ENCODE measurements at places on chromosomes 4 and X.

DNA sequence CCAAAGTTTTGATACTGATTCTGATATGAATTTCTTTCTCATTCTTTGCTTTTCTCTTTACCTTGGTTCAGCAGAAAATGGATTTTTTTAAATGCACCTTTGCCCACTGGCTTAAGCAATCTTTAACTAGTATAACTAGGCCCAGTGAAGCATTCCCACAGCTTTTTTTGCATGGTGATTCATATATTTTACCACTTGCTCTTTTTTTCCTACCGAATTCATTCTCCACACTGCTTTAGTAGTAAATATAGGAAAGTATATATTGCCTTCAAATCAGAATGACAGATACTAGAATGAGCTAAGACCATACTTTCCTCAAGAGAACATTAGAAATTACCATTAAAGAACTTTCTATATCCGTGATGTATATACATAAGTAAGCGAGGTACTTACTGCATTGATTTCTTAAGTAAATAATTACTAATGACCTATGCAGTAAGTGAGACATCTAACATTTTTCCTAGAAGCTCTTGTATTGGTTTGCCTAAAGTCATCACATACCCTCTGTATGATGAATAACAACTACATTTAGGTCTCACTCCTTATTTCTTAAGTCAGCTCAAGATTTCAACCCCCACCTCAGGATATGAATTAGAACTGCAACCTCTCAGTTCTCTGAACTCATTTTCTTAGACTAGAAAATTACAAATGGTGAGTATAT lies 44.2 kb downstream of the SLC4A4 start:
- no peak for DNase-seq

DNA sequence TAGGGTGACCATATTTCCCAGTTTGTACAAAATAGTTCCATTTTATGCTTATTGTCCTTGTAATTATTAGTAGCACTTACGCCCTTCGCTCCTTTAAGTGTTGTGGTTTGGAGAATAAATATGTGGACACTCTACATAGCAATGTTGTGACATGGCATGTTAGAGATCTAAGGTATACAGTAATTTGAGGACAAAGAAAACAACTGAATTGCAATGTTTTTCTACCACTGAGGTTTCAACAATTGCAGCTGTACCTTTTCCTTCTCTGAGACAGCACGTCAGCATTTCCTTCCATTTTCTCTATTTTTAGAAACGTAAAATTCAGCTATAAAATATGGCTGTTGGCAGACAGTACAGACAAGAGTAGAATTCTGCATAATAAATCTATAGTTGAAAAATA lies 323.1 kb downstream of the MAPK10 start:
- no peak for DNase-seq

DNA sequence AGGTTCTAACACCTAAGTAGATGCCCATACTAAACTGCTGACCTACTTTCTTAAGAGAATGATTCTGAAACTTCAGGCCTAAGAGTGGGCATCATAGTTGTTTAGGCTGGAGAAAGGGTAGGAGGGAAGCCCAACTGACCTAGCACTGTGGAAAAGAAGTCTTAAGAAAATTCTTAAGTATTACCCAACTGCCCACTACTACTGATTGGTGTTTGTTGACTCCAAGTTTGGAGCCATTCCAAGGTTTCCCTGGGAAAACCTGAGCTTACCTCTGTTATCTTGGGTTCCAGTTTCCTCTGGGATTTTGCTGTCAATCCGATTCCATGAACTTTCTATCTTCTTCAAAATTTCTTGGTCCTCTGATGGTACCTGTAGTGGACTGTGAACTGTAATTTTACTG lies 23.9 kb downstream of the ANKRD17 start:
- DNase-seq: no peak

DNA sequence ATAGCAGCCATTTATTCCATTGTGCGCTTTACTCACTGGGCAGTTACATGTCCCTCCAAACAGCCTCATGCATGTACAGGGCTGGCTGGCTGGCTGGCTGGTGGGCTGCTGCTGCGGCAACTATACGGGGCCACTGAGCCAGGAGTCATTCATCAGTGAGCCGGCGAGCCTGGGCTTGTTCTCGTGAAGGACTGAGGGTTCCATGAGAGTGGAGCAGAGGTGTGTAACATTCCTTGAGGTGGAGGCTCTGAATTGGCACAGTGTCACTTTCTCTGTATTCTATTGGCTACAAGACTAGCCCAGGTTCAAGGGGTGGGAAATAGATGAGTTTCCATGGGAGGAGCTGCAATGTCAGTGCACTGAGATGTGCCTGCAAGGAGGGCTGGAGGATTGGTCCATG lies 89.1 kb downstream of the ARHGAP10 start:
- DNase-seq: no peak

DNA sequence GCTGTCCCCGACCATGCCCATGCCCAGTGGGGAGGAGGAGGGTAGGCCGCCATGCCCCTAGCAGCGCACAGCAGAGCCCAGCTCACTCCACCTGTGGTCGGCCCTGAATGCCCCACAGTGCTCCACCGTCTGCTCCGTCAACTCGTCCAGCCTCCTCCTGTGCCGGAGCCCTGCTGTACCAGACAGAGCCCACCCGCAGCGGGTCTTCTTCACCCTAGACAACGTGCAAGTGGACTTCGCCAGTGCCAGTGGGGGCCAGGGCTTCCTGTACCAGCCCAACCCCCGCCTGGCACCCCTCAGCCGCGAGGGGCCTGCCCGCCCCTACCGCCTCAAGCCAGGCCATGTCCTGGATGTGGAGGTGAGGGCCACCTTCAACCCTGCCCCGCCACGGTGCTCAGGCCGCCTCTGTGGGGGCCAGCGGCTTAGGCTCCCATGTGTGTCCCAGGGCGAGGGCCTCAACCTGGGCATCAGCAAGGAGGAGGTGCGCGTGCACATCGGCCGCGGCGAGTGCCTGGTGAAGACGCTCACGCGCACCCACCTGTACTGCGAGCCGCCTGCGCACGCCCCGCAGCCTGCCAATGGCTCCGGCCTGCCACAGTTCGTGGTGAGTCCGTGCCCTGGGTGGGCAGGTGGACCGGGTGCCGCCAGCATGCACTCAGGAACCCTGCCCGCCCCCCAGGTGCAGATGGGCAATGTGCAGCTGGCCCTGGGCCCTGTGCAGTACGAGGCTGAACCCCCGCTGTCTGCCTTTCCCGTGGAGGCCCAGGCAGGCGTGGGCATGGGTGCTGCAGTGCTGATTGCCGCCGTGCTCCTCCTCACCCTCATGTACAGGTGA lies 6.9 kb upstream of the SRPK3 start:
- no peak for DNase-seq

DNA sequence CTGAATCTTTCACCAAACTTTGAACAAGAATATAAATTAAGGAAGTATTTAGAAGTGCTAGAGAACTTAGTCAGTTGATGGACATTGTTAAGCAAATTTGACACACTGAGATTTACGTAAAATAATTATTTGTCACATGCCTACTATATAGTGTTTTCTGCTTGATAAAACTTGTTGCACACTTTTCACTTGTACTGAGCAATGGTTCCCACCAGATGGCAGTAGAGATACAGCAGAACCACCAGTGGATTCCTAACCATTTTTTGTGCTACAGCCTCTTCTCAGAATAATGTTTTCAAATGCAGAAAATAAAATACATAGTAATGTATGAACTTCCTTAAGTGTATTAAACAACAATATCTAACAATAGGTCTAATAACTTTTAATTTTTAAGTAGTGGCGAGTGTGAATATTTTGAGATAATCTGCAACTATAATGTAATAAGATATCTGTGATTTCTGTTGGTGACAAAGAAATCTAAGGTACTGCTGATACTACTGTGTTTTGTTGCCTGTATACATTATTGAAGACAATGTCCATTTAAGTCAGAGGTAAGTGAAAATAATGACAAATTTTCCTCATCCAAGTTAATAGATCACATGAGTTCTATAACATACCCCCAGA lies 81.2 kb downstream of the APOOL start:
- DNase-seq: no peak

GRCh38 chr4:89312066-89312465 lies 4.5 kb upstream of the GPRIN3 start:
- no peak for DNase-seq

GRCh38 chrX:118720058-118720707 lies 7.2 kb upstream of the IL13RA1 start:
- DNase-seq: no peak

- no peak for DNase-seq
Observed at GRCh38 chr4:4921077-4921476, 61.6 kb downstream of the MSX1 start.

DNA sequence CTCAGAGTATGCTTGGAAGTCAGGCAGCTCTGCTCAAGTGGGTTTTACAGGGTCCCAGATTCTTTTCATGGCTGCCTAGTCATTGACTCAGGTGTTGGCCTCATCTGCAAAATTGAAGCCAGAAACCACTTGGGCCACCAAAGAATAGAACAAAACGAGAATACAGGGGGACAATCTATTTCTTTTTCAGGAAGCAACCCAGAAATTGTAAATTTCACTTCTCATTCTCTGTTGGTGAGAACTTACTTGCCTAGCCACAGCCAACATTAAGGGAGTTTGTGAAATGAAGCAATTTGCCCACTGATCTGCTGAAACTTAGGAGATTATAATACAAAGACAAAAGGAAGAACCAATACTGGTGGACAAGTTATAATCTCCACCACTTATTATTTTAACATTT lies 8.6 kb upstream of the TKTL2 start:
- no peak for DNase-seq

DNA sequence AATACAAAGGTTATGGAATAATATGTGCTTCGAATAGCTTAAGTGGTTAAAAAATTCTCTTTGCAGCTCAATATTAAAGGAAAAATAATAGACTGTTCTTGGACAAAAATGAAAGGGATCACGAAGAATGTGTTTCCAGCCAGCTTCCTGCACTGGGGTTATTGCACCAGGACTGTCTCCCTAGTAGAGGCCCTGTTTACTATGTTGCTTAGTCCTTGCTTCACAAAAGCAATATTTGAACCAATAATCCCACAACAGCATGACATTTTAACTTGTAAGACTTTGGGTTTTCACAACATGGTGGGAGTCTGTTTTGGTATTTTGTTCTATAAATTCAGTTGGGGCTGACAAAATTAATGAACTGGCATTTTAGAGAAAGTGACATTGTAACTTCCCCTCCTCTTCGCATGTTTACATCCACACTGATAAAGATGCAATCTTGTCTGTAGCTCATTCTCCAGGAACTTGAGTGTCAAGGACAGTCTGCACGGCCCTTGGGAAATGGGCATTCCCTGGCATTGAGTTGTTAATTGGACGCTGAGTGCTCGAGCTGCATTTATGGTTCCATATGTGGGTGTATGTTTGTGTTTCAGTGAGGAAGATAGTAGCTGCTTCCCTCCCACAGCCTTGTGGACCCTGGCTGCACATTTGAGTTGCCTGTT lies 39.0 kb downstream of the SHROOM2 start:
- no peak for DNase-seq

- DNase-seq: no peak
Observed at GRCh38 chrX:51917604-51918003, 24.2 kb downstream of the MAGED1 start.

DNA sequence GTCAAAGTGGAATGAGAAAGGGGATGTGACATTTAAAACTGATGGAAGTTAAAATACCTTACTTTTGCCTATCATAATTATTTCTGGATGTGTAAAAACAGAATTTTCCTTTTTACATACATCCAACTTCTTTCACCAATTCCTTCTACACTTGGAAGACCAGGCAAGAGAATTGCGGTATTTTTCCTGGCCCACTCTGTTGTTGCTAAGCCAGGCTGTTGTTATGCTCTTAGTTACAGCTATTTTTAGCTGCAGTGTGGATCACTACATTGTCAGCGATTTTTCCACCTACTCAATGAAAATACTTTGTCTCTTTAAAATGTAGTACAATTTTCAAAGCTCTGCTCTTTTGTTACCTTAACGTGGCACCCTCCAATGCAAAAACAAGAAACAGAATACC lies 43.4 kb downstream of the NKX6-1 start:
- DNase-seq: no peak

- no peak for DNase-seq
Observed at GRCh38 chr4:74536557-74536956, 91.6 kb downstream of the AREG start.

DNA sequence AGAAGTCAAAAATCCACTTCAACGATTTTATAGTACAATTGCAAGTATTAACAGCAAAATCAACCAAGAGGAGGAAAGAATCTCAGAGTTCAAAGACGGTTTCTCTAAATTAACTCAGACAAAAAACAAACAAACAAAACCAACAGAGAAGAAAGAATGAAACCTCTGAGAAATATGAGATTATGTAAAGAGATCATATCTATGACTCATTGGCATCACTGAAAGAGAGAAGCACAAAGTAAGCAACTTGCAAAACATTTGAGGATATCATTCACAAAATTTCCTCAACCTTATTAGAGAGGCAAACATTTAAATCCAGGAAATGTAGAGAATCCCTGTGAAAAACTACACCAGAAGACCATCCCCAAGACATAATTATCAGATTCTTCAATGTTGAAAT lies 370.4 kb downstream of the INPP4B start:
- no peak for DNase-seq

DNA sequence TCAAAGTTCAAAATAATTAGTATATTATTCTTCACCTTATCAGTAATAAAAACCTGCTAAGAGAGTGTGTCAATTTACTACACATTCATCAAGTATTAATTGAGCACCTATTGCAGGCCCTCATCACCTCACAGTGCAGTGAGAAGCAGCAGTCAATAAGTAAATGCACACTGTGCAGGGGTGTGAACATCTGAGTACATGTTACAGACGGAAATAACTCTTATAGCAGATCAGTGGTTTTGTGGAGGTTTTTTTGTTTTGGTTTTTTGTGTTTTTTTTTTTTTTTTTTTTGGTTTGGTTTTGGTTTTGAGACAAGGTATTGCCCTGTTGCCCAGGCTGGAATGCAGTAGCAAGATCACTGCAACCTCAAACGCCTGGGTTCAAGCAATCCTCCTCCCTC lies 20.3 kb downstream of the KLF3 start:
- DNase-seq: no peak

DNA sequence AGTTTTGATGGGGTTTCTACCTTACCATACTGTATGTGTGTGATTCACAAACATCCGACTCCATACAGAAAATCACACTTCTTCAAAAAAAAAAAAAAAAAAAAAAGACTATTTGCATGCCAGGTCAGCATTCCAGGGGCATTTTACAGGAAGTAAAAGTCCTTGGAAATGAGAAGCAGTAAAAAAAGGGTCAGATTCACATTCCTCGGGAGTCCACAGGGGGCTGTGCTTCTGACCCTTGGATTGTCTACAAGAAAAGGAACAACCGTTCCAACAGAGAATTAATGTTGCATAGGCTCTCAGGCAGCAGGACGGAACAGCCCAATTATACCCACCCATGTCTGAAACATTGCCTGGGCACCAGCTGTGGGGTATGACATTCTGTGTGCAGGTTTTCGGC lies 290.3 kb downstream of the LDB2 start:
- no peak for DNase-seq

DNA sequence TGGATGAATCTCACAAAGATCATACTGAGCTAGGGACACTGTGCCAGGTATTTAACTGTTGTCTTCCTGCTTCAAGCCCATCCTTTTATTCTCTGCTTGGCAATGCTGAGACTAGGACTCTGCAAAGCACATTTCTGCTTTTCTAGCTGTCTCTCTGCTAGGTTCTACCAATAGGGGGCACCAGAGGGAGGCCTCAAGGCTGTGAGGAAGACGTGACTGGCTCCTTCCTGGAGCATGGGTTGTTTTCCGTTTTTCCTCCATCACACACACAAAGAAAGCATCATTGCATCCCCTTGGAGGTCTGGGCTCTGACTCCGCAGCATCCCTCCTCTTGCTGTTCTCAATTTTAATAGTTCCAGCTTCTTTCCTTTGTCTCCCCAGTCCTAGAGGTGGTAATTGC lies 10.9 kb upstream of the DCTD start:
- DNase-seq: no peak

Measured in cortex of kidney (tissue), 1 donor.